CD4-positive, alpha-beta T cell treated with Interleukin-4 for 4 hours (primary cell): ENCODE measurements at places on chromosomes 12 and 14.

DNA sequence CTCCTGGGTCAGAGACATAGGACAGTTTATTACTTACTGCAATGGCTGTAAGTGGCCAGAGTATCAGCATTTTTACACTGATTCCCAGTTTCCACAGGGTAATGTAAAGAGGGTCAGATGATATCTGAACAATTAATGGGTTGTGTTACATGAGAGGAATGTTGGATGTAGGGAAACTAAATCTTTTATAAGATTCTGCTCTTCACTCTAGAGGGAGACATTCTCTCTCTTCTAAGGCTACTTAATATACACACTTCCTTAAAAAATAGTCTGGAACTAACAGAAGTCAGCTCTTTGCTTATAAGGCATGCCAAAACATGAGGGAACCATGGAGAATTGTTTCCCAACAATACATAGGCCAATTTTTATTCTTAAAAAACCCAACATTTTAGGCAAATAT lies 389.8 kb downstream of the ETNK1 start:
- no peak for DNase-seq

DNA sequence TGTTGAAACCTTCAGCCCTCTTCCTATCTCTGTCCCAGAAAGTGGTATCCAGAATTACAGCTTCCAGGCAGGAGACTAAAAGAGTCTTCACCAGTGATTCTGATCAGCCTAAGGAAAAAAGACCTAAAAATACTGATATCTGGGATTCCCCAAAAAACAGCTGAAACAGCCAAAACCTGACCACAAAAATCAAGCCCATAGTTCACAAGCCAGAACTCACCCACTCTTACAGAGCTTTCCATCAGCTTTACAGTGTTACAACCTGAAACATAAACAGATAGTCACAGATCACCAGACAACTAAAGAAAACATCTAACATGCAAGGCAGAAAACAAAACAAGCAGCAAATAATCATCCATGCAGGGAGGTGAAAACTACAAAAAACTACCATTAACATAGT lies 26.0 kb upstream of the TSPAN8 start:
- no peak for DNase-seq

DNA sequence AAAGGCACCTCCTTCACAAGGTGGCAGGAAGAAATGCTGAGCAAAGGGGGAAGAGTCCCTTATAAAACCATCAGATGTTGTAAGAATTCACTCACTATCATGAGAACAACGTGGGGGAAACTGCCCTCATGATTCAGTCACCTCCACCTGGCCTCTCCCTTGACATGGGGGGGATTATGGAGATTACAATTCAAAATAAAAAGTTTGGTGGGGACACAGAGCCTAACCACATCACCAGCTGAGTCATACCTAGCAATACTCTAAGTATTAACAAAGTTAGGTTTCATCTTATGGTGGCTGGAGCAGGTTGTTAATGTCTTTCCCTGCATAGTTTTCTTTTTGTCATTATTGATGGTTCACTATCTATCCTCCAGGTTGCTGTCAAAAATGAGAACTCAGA lies 113.2 kb upstream of the PPFIA2 start:
- DNase-seq, result no peak

GRCh38 chr12:98354520-98355035 lies 160.8 kb upstream of the TMPO start:
- DNase-seq, result no peak

DNA sequence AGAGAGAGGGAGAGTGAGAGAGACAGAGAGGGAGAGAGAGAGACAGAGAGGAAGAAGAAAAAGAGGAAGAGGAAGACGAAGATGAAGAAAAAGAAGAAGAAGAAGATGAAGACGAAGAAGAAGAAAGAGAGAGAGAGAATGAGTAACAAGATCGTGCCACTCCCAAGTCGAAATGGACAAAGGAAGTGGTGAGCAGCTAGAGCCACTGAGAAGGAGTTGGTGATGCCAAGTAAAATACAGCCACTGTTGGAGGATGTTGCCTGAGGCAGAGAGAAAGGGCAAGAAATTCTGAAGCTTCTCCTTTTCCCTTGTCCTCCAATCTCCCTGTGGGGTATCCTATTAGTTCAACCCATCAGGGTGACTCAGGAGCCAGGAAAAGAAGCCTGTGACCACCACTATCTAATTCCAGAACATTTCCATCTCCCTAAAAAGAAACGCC lies 12.5 kb upstream of the ANAPC5 start:
- no peak for DNase-seq

- DNase-seq, result peak; percentile 74
Measured at GRCh38 chr12:89960011-89960507, 251.4 kb upstream of the ATP2B1 start.

DNA sequence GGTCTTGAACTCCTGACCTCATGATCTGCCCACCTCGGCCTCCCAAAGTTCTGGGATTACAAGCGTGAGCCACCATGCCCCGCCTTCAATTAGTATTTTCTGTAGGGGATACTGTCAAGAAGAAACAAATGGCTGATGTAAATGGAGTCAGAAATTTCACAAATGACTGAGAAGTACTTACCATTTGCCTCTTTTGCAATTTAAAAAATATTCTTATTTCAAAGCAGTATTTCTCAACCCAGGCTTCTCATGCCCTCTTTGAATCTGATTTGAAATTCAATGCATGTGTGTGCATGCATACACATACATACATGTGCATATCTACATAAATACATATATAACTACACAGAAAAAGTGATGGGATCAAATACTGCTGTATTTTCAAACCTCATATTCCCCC lies 4.4 kb downstream of the PSMA6 start:
- DNase-seq, result no peak

- no peak for DNase-seq
Measured at GRCh38 chr14:93536945-93537344, 106.2 kb downstream of the UNC79 start.

DNA sequence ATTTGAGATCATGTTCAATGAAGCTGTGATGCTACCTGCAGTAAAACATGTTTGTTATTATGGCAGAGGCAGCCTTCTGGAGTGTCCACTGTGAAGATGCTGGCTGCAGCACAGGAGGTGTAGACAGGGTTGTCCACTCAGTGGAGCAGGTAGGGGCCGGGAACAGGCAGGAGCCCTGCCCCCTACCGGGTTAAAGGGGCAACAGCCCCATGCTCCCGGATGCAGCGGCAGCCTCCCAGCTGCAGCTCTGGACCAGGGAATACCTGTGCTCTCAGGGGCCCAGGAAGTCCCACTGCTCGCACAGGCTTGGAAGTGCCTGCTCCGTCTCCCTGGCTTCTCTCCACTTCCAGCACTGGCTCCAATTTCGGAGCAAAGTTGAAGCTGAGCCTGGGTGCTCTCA lies 401.6 kb downstream of the FOXG1 start:
- DNase-seq, result no peak

- DNase-seq, result no peak
Measured at GRCh38 chr14:78022059-78022458, 148.1 kb upstream of the NRXN3 start.

DNA sequence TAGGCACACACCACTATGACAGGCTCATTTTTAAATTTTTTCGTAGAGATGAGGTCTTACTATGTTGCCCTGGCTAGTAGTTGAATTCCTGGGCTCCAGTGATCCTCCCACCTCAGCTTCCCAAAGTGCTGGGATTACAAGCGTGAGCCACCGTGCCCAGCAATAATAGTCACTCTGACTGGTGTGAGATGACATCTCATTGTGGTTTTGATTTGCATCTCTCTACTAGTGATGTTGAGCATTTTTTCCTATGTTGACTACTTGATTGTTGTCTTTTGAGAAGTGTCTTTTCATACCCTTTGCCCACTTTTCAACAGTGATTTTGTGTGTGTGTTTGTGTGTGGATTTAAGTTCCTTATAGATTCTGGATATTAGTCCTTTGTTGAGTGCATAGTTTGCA lies 26.3 kb downstream of the ATP2A2 start:
- no peak for DNase-seq

DNA sequence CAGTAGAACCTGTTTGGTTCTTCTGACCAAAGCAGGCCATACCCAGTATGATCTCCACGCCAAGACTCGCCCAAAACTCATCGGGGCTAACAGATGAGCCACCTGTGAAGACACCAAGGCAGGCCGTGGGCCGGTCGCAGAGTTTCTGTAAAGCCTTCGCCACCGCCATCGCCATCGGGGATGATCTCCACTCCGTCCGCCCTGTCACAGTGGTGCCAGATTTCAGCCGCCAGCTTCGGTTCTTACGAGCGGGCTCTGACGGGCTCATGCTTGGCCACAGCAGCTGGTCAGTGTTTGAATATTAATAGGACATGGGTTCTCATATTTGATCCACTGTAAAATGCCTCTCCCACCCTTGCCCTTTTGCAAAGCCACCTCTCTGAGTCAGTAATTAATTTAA lies 113.2 kb upstream of the TMEM132D start:
- DNase-seq, result no peak

- no peak for DNase-seq
Measured at GRCh38 chr12:103868215-103868614, 27.2 kb upstream of the NT5DC3 start.

- DNase-seq, result no peak
Measured at GRCh38 chr14:100131181-100131580, 28.3 kb downstream of the DEGS2 start.

- DNase-seq, result no peak
Measured at GRCh38 chr14:103290056-103290455, 44.0 kb upstream of the EIF5 start.

DNA sequence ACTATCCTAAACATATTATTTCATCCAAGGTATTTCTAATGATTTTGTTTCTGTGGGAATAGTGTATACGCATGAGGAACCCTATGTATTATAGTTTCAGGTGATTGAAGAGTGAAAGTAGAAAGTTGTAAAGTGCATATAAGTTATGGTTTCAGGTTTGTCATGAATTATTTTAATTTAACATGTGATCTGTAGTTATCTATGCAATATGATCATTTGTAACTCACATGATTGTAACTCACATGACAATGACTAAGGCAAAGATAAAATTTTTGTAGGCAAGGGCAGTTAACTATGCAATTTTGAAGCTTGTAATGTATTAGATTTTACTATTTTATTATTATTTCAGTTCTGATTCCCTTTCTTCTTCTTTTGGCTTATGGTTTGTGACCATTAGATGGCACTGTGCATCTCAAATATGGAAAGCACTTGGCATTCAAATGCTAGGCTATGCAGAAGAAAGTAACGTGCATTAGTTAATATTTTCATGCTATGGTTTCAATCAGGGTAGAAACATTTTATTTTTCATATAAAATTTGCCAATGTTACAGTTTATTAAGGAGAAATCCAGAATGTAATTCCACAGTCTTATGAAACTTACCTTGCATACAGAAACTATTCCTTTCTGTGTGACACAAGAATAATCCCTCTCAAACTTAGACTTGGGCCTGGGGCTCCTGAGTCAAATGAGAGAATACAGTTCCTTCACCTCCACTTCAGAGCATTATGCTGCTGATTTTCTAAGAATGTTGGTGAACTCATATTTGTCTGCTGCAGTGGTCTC lies 15.8 kb upstream of the TMEM30B start:
- peak; percentile 76 for DNase-seq

GRCh38 chr12:24172031-24172772 lies 222.7 kb upstream of the SOX5 start:
- DNase-seq, result no peak

DNA sequence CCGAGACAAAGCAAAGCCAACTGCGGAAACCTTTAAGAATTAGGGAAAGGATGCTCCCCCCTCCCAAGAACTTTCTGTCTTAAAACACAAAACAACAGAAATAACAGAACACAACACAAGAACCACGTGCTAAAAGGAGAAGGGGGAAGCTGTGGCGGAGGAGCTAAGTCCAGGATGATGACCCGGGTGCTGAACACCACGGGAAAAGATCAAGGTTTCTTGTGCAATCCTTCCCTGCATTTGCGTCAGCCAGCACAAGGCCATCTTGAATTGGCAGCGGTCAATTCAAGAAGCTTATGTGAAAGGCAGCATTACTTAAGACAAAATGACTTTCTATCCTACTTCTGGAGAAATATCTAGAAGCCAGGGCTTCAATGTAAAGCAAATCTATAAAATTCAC lies 11.0 kb upstream of the CREBL2 start:
- no peak for DNase-seq

DNA sequence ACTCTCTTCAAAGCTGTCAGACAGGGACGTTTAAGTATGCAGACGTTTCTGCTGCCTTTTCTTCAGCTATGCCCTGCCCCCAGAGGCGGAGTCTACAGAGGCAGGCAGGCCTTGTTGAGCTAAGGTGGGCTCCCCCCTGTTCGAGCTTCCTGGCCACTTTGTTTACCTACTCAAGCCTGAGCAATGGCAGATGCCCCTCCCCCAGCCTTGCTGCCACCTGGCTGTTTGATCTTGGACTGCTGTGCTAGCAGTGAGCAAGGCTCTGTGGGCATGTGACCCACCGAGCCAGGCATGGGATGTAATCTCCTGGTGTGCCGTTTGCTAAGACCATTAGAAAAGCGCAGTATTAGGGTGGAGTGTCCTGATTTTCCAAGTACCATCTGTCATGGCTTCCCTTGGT lies 900.4 kb upstream of the MDGA2 start:
- DNase-seq, result no peak

DNA sequence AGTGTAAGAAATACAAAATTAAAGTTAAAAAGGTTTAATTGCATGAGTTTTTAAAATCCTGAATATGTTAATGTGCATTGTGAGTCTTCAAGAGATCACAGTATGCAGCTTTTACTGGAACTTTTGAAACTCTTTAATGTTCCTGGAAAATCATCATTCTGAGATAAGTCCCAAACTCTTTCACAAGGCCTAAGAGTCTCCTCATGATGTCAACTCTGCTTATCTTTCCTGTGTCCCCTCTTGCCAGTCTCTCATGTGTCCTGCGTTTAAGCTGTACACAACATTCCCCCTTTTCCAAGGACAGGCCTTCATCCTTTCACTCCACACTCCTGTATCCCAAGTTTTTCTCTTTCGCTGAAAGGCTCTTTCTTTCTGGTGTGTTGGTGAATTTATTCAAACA lies 380.1 kb downstream of the SOX5 start:
- DNase-seq, result no peak

DNA sequence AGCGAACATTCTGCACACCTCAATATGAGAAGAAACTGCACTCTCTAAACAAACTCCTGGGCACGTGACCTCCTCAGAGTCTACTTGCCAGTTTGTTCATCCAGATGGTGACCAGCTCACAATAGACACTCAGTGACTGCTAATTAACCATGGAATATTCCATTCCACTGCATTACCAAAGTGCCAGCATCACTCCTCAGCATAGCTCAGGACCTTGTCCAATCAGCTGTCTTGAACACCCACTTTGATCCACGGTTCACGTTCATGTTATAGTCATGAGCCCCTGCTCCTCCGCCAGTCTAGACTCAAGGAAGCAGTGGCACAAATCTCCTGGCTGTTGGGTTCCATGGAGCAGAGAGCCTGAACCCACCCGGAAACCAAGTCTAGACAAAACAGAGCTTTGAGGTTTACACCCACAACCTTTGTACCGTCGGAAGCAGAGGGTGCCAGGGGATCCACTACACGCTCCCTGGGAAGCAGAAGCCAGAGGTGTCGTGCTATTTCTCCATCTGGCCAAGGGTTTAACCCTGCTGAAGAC lies 285.3 kb downstream of the ZFP36L1 start:
- DNase-seq, result peak; percentile 82

DNA sequence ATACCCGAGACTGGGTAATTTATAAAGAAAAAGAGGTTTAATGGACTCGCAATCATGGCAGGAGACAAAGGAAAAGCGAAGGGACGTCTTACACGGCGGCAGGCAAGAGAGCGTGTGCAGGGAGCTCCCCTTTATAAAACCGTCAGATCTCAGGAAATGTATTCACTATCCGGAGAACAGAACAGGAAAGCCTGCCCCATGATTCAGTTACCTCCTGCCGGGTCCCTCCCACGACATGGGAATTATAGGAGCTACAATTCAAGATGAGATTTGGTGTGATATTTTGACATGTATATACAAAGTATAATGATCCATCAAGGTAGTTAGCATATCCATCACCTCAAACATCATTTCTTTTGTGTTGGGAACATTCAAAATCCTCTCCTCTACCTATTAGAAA lies 2.3 kb upstream of the CDCA4 start:
- no peak for DNase-seq
